Right atrium auricular region (tissue), 2 donors: ENCODE measurements at places on chromosomes 2 and 18. TPM values are rescaled to one million over a fixed set of nuclear protein-coding genes. Genes with fewer than 3 reads are reported as not detected.

Gene BMP10
- 5,642 TPM for total RNA-seq

Gene CDH2
- total RNA-seq = 205 TPM

Gene CYBRD1
- total RNA-seq = 100 TPM

Gene ITGA4
- 0.96 TPM for total RNA-seq

Gene KCNK3
- 50.0 TPM for total RNA-seq

Gene CRYBA2
- not detected for total RNA-seq

Gene TMEM247
- not detected for total RNA-seq

DNA sequence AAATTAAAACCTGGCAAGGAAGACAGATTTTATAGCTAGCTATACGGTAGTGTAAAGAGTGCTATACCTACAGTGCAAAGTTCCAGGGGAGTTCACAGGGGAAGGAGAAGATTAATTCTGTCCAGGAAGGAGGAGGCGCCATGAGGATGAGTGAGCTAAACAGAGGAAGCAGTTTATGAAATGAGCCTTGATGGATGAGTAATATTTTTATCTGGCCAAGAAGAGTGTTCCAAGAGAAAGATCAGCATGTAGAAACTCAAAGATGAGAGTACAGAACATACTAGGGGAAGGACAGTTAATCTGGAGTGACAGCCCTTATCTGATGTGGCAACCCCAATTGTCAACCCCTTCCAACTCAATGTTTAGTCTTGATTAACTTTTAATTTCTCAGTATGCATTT lies 54.8 kb downstream of the CDH20 start:
- H3K4me1 ChIP-seq = no peaks in the 10 kb centered on the region
- no peak overlapping the region for H3K4me3 ChIP-seq
- H3K36me3 ChIP-seq = no peaks in the 10 kb centered on the region

DNA sequence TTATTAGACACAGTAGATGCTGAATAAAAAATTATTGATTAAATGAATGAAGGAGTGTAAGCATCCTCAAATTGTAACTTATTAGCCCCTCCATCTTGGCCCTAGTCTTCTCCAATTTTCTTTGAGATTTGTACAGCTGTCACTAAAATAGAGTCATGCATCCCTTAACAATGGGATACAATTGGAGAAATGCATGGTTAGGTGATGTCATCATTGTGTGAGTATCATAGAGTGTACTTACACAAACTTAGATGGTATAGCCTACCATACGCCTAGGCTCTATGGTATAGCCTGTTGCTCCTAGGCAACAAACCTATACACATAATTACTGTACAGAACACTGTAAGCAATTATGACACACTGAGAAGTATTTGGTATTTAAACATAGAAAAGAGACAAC lies 38.3 kb upstream of the ZNF385B start:
- no peak for DNase-seq
- H3K4me1 ChIP-seq = no peaks in the 10 kb centered on the region
- no peaks in the 10 kb centered on the region for H3K27me3 ChIP-seq

DNA sequence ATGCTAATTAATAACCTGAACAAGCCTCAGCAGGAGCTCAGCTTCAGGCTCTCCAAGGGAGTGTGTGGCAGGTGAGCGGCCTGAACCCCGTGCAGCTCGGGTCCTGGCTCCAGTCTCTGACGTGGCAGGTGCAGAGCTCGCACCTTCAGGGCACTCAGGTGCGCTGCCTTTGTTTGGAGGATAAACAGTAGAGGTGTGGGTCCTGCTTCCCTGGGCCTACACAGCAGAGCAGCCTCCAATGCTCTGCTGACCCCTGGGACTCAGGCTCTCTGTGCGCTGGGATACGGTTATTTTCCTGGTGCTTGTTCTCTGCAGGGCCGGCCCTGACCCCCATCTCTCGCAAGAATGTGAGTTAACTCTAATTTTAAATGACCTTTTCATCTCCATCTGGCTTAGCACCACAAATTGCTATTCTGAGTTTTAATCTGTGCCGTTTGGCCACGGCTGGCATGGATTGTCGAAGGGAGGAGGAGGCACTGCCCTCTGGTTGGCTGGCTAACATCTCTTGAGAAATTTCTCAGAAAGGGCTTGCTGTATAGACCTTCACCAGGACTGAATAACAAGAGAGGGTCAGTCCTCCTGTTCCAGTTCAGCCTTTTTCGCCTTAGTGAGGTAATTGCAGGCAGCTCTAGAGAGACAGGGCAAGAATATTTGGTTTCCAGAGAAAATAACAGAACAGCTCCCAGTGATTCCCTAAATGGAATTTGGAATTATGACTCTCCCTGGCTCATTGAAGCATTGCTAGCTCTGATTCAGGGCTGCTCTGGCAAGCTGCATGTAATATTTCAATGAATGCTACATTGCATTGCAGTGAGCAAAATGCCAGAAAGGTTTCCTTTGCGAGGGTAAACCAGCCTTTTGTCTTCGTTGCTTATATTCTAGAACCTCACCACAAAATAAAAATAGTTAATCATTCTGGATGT lies 161.8 kb downstream of the DCDC2C start:
- H3K27ac ChIP-seq = no peak overlapping the region
- H3K4me3 ChIP-seq = no peak overlapping the region
- H3K36me3 ChIP-seq = no peaks in the 10 kb centered on the region
- no peak for DNase-seq
- H3K4me1 ChIP-seq = no peaks in the 10 kb centered on the region
- no peaks in the 10 kb centered on the region for H3K27me3 ChIP-seq

GRCh38 chr18:56168049-56168781 lies 470.2 kb downstream of the TXNL1 start:
- no peaks in the 10 kb centered on the region for H3K36me3 ChIP-seq
- no peak for DNase-seq
- no peaks in the 10 kb centered on the region for H3K27me3 ChIP-seq
- no peak overlapping the region for H3K27ac ChIP-seq

GRCh38 chr18:26183395-26184112 lies 42.7 kb upstream of the TAF4B start:
- no peaks in the 10 kb centered on the region for H3K4me1 ChIP-seq
- H3K4me3 ChIP-seq = no peak overlapping the region
- no peak overlapping the region for H3K27ac ChIP-seq
- no peaks in the 10 kb centered on the region for H3K36me3 ChIP-seq

DNA sequence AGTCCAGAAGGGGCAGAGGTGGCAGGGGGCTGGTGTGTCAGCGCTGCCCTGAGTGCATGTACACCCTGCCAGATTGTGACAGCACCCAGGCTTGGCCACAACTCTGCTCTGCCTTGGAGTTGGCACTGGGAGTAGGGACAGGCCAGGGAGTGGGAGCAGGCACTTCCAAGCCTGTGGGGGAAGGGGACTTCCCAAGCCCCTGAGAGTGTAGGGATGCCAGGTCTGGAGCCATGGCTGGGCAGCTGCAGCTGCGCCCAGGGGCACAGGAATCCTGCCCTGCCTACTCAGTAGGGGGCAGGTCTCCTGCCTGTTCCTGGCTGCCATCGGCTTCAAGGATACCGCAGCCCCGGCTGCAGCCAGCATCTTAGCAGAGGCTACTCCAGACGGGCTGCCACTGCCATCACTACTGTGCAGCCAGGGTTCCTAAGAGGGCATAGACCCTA lies 109.4 kb downstream of the CALCRL start:
- no peak overlapping the region for H3K4me3 ChIP-seq
- H3K27ac ChIP-seq = no peak overlapping the region
- no peaks in the 10 kb centered on the region for H3K36me3 ChIP-seq
- no peaks in the 10 kb centered on the region for H3K27me3 ChIP-seq
- no peak for DNase-seq
- H3K4me1 ChIP-seq = no peaks in the 10 kb centered on the region

DNA sequence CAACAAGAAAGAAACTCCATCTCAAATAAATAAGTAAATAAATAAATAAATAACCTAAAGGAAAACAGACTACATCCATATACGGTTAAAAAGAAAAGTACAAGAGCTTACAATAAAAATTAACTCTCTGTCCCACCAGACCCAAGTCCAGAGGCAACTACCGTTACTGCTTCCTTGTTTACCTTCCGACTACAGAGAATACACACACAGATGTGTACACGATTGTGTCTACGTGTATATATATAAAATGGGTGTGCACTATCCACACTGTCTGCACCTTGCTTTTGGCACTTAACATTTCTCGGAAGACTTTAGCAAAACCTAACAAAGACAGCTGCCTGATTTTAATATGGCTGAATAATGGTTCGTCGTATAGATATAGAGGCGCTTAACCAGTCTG lies 69.9 kb downstream of the ACTR2 start:
- H3K27ac ChIP-seq = no peak overlapping the region
- DNase-seq = no peak
- peaks cover 35% of the 10 kb centered on the region for H3K4me1 ChIP-seq
- no peak overlapping the region for H3K4me3 ChIP-seq

- no peak overlapping the region for H3K4me3 ChIP-seq
- H3K27me3 ChIP-seq = no peaks in the 10 kb centered on the region
- no peak for DNase-seq
- no peak overlapping the region for H3K27ac ChIP-seq
These were observed 8.0 kb upstream of the DPP4 start for GRCh38 chr2:162082036-162082435.

DNA sequence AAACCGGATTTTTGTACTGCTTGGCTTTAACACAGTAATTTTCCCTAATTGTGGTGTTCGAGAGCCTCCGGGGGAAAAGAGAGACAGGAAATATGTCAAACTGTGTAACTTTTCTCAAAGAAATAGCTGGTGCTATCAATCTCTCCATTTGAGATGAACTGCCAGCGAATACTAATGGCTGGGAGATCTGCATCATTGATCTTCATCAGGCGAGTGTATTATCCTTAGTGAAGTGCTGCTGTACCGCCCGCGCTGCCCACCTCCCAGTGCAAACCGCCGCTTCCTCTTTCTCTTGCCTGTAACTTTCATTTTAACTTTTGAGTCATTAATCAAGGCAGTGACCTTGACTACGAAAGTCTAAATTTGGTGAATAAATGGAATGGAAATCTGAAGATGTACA lies 246.1 kb upstream of the ST6GAL2 start:
- DNase-seq = no peak
- H3K36me3 ChIP-seq = no peaks in the 10 kb centered on the region
- H3K4me3 ChIP-seq = no peak overlapping the region
- no peak overlapping the region for H3K27ac ChIP-seq

GRCh38 chr2:102449370-102449974 lies 23.6 kb upstream of the SLC9A4 start:
- no peak overlapping the region for H3K4me3 ChIP-seq
- no peak overlapping the region for H3K27ac ChIP-seq
- H3K36me3 ChIP-seq = no peaks in the 10 kb centered on the region
- H3K4me1 ChIP-seq = no peaks in the 10 kb centered on the region
- DNase-seq = no peak
- no peaks in the 10 kb centered on the region for H3K27me3 ChIP-seq

DNA sequence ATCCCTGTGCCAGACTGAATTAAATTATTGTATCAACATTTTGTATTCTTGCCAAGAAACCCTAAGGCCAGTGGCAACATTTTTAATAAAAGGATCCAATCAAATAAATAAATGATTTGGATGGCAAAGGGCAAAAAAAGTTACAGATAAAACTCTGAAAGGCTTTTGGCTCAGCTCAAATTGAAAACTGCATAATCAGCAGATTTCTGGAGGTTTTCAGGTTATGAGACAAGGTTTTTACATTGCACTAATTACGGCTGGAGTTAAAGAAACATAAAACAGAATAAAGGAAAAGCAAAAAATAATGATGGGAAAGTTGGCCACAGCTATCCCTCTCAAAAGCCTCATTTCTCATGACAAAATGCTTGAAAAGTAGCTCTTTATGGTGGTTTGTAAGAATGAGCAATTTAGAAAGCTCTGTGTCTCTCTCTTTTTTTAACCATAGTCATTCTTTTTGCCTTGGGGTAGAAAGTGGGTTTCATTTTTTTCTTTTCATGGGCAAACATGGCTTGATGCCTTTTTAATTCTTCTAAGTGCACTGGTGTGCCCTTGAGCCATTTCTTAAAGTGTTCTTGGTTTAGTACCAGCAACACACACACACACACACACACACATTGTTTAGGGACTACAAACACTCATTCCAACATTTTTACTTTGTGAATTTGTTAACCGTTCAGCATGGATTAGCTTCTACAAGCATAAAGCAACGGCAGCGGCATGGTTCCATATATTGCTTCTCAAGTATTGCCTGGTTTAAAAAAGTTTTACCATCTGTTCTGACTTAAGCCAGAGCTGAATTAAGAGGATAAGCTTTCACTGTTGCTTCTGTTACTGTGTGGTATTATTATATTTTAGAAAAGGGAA lies 747.1 kb upstream of the FSHR start:
- H3K36me3 ChIP-seq = no peaks in the 10 kb centered on the region
- H3K4me3 ChIP-seq = no peak overlapping the region
- no peaks in the 10 kb centered on the region for H3K27me3 ChIP-seq
- no peak overlapping the region for H3K27ac ChIP-seq
- no peaks in the 10 kb centered on the region for H3K4me1 ChIP-seq
- no peak for DNase-seq
